HuH-7.5 (cell line): ENCODE measurements at places on chromosomes 7 and 10.
A peak's percentile ranks its signal among the peaks of the same experiment; 100 is the strongest.

DNA sequence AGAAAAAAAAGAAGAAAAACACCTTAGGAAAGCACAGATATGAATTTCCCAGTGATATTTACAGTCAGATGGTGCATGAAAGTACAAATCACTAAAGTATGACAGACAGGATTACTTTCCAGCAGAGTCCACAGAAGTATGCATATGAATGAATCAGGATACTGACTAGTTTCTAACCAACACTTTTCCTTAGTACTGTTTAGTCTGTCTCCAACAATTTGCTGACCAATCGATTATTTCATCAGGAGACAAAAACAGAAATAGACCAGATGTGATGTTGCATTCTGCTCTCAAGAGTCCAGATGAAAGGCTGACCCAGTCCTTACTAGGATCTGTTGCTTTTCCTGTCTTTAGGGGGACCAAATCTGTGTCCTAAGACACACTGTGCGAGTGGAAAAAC lies 14.6 kb downstream of the SLC35B4 start:
- DNase-seq = no peak

DNA sequence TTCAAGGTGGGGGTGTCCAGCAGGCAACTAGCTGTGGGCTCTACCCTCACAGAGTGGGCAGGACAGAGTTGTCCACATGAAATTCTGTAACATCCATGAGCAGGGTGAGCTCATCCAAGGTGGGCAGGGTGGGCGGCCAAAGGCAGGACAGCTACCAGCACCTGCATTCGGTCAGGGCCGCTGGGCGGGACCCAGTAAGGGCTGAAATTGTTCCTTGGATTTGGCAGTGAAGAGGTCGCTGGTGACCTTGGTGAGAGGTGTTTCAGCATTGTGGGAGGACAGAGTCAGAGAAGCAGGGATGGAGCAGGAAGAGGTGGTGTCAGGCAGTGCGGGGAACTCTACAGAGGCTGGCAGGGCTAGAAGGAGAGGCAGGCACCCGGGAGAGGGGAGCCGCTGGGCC lies 23.9 kb downstream of the ADCYAP1R1 start:
- no peak for DNase-seq

- no peak for DNase-seq
Observed at GRCh38 chr10:126186766-126187165, 201.5 kb downstream of the ADAM12 start.

- DNase-seq = peak; percentile 32
Observed at GRCh38 chr10:127694580-127695193, 42.3 kb upstream of the FOXI2 start.

DNA sequence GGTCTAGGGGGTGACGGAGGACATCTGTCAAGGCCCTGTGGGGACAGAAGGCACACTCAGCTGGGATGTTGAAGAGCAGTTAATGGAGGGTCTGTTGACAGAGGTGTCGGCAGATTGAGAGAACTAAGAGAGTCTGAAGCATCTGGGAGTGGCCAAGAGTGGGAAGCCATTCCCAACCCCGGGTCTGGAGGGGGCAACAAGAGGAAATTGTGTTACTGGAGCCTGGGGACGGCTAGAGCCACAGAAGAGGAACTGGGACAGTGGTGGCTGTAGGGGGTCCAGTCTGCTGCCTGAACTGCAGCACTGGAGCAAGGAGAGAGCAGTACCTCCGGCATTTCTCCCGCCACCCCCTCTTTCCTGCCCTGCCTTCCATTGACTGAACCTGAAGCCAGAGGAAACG lies 136.6 kb downstream of the CHN2 start:
- no peak for DNase-seq

DNA sequence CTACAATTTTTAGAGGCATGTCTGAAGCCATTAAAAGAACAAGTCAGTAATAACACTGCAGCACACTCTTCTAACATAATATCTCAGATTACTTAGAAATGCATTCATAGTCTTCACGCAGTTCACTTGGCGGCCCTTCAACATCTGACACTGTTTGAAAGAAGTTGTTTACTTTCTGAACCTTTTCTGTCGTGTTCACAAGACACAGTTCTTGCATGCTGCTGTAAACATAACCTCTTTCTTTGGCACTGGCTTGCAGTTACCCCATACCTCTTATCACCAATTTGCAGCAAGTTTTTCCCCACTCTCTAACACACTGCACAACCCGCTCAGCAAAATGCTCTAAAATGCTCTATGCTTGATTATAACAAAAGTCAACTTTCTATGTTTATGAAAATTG lies 12.0 kb downstream of the PIP4K2A start:
- no peak for DNase-seq

- peak; percentile 31 for DNase-seq
Observed at GRCh38 chr10:110918643-110919348, at the start of gene BBIP1. TSS of gene BBIP1 (minus strand) at chr10:110919180. CDS start at chr10:110918157, 1,023 bp downstream.

DNA sequence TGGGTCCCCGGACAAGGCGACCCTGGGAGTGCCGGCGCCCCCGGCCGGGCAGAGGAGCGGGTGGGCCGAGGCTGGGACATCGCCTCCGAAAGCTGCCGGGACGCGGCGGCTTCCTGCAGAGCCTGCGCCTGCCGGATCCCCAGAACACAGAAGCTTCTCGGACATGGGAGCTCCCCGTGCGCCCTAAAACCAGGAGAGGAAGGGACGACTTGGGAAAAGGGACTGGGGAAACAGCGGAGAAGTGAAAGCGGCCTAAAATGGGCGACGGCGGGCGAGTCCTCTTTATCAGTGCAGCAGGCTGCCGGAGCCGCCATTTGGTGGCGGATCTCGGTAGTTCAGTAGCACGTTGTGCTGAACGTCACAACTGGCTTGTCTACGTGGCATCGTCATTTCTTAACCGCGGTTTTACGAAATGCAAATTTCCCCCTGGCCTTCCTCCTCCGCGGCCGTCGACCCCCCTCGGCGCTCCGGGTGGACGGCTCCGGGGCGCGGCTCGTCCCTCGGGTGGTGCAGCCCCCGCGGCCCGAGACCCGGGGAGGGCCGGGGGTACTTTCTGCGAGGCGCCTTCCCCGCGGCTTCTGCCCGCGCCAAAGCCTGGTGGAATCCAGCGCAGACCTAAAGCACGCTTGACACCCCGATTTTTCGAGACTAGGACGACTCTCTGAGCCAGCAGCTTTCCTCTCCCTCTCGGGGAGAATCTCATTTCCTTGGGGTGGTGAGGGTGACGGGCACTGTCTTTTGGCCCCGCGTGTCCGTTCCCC lies 9.9 kb upstream of the SPAG6 start:
- DNase-seq = no peak

GRCh38 chr7:134021836-134022235 lies 105.3 kb upstream of the LRGUK start:
- DNase-seq = no peak

DNA sequence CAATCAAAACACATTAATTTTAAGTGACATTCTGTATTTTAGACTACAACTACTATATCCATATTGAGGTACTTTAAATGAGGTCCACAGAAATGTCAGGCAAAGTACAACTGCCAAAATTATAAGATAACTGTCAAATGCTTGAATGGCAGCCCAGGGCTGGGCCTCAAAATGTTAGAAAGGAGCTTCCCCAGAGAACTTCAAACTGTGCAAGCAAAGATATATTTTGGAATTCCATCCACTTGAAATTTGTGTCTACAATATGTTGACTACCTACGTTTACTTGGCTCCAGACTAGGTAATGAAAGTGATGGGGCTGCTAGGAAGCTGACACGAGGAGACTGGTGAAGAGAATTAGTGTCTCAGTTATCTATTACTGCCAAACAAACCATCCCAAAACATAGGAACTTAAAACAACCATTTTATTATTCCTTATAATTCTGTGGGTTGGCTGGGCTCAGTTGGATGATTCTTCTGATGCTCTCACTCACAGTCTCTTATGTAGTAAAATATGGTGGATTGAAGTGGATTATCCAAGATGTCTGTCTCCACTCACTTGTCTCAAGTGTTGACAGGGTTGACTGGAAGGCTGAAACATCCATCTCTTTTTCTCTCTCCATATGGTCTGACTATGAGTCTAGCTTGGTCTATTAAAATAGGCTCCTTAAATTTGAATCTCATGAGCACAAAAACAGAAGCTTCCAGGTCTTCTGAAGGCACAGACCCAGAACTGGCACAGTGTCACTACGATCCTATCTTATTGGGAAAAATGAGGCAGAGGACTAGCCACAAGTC lies 74.2 kb downstream of the FZD1 start:
- no peak for DNase-seq

DNA sequence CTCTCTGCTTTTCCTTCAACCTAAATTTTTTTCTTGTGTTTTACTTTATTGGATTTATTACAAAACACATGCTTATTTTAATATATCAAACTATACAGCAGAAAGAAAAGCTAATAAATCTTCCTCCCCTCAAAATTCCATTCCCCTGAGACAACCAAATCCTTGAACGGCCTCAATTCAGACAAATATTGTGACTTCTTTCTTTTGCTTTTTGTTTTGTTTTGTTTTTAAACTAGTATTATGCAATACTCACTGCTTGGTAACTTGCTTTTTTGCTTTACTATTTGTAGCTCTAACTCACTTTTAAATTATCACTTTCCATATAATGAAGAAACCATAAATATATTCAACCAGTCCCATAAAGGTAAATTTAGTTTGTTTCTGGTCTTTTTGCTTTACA lies 59.4 kb upstream of the CDK1 start:
- DNase-seq = no peak

- DNase-seq = no peak
Observed at GRCh38 chr7:112137141-112138101, 68.8 kb downstream of the DOCK4 start.

DNA sequence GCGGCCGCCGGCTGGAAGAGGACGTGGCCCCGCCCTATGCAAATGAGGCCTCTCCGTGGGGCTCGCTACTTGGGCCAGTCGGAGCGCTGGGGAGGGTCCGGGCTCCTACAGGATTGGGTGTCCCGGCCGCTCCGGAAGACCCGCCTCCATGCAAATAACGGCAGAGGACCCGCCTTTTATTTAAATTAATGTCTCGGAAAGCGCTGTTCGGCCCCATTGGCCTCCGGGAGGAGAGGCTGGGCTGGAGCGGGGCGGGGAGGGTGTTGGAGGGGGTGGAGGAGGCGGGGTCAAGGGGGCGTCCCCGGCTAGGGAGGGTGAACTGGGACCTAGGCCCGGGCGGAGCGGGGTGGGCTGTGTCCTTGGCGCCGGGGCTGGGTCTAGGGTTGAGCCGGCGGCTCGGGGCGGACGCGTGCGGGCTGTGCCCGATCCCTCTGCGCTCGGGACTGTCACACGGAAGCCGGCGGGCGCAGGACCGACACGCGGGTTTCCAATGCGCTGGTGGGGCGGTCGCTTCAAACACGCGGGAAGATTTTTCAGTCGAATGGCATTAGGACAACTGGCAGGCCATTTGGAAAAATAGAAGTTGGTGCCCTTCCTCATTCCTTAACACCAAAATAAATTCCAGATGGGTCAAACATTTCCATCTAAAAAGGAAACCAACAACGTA lies 344 bp upstream of the POLM start:
- peak; percentile 99 for DNase-seq

- DNase-seq = no peak
Observed at GRCh38 chr10:47276576-47277351, 23.2 kb upstream of the GDF10 start.

DNA sequence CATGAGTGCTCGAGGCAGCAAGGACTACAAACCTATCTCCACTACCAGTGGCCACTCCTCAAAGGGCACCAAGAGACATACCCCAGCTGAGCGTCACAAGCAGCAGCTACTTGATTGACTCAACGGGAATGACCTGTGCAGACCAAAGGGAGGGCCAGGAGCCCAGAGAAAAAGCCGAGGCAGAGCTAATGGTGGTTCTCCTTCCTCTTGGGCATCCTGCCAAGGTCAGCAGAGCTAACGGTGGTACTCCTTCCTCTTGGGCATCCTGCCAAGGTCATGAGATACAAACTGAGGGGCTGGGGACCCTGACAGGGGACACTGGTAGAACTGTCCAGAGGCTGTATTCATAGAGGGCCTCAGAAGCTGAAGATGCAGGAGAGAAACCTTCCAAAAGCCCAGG lies 60.4 kb downstream of the FAM53B start:
- no peak for DNase-seq

DNA sequence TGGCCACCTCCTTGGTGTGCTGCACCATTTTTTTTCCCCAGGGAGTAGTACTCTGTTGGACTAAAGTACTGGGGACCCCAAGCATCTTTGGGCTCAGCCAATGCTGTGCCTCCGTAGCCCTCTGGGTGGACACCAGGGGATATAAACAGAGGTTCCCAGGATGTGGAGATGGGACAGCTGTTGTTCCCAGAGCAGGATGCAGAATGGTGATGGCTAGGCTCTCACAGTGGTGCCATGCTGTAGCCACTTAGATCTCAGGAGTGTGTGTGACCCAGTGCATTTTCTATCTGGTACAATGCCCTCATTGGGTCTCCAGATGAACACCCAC lies 50.9 kb upstream of the SCIN start:
- no peak for DNase-seq

GRCh38 chr7:2802504-2803341 lies 41.4 kb downstream of the GNA12 start:
- no peak for DNase-seq

DNA sequence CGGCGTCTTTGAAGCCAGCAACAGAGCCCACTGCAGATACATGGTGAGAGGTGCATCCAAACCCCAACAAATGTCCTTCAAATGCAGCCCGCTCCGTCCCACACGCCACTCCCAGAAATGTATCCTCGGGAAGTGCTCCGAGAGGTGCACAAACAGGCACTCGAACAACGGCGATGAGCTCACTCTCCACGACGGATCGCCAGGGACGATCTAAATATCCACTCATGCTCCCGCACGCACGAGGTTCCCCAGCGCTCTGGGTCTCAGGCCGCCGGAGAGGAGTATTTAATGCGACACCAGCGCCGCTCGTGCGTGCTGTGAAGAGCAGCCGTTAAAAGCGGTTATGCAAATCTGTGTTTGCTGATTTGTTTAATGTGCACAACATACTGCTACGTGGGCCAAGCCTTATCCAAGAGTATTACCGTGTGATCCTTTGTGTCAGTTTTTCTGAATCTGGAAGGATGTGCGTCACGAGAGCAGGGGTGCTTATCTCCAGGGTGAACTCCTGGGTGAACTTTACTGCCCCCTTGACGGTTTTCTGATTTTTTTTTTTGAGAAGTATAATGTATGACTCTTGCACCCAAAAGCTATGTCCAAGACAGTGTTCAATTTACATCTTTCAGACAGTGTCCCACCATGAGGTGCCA lies 48.5 kb upstream of the PPP2R2D start:
- no peak for DNase-seq
